ENCODE measurements at places on chromosomes 5 and 9. TPM values are rescaled to one million over a fixed set of nuclear protein-coding genes. Genes with fewer than 3 reads are reported as not detected.

Gene PPP3R2
- not detected for total RNA-seq

Gene MCIDAS
- total RNA-seq: 1.8 TPM

Gene PIK3R1
- 7.2 TPM for total RNA-seq

Gene STING1
- total RNA-seq: 1.4 TPM

Gene FOXD4L5
- total RNA-seq: not detected

Gene SLC12A7
- total RNA-seq: 29.9 TPM

Gene MCCC2
- total RNA-seq: 40.6 TPM

Gene RUSC2
- 34.4 TPM for total RNA-seq

Gene NPR3
- 19.6 TPM for total RNA-seq
